Skeletal muscle cell (primary cell): ENCODE measurements at places on chromosomes 7 and 10.

- DNase-seq: peak; percentile 13
Observed at GRCh38 chr10:59027975-59028655, 148.3 kb upstream of the PHYHIPL start.

GRCh38 chr7:25536851-25537250, 308.6 kb upstream of the NPVF start:
- DNase-seq: no peak

- DNase-seq: no peak
Observed at GRCh38 chr10:125120053-125120710, 40.2 kb downstream of the CTBP2 start.

DNA sequence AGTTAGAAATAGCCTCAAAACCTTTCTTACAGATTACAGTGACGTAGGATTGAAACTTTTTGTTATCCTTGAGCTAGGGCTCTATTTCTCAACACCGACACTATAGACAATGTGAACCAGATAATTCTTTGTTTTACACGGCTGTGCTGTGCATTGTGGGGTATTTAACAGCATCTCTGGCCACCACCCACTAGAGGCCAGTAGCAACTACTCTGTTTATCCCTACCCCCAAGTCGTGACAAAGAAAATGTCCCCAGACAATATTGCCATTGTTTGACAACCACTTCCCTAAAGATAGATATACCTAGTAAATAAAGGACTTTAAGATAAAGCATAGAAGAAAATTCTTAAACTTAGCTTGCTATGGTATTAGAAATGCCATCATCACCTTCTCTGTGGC, 359.6 kb downstream of the ARL4A start:
- no peak for DNase-seq

DNA sequence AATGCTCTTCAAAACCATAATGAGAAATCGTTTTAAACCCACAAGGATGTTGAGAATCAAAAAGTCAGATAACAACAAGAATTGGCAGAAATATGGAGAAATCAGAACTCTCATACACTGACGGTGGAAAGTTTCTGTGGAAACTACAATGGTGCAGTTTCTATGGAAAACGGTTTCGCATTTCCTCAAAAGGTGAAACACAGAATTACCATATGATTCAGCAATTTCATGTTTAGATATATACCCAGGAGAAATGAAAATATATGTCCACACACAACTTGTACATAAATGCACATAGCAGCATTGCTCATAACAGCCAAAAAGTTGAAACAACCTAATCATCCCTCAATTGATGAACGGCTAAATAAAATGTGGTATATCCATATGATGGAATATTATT, 218.2 kb downstream of the ARL4A start:
- DNase-seq: no peak

GRCh38 chr7:42452356-42452755, 215.3 kb upstream of the GLI3 start:
- no peak for DNase-seq

DNA sequence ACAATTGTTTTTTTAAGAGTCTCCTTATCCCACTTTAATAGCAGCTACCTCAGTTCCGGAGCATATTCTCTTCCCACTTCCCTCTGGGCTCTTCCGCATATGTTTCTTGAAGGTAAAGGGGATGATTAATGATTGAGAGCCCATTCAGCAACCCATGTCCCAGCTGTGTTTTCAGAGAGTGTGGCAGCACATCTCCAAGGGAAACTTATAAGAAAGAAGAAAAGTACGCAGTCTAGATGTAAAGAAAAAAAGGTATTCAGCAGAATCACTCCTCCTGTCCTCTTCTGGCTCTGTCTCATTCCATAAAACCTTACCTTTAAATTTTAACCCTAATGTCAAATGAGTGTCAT, 9.7 kb upstream of the ANKRD7 start:
- no peak for DNase-seq

- DNase-seq: no peak
Observed at GRCh38 chr7:159211540-159212182, 67.0 kb upstream of the VIPR2 start.

- DNase-seq: no peak
Observed at GRCh38 chr7:64733550-64734240, 60.5 kb upstream of the ZNF138 start.
